Thymus (tissue), 14 donors: ENCODE measurements at places on chromosomes 11 and 22.

DNA sequence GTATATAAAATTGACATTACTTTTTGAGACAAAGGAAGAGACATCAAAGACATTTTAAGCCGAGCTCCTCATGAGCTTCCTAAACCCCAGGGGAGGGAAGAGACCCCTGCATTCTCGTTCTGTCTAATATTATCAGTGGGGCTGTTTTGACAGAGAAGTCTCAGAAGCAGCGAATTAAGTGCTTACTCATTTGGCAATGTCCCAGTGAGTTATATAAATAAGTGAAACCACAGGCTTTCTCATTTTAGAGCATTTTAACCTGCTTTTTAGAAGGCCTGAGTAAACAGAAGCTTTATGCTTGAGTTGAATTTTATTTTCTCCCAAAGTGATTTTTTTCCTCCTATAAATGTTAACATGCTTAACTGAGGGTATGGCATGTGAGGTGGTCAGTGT lies 23.2 kb upstream of the C1QTNF4 start:
- DNase-seq, result no peak

- DNase-seq, result no peak
Measured at GRCh38 chr22:23513133-23513532, 67.0 kb downstream of the IGLL1 start.

DNA sequence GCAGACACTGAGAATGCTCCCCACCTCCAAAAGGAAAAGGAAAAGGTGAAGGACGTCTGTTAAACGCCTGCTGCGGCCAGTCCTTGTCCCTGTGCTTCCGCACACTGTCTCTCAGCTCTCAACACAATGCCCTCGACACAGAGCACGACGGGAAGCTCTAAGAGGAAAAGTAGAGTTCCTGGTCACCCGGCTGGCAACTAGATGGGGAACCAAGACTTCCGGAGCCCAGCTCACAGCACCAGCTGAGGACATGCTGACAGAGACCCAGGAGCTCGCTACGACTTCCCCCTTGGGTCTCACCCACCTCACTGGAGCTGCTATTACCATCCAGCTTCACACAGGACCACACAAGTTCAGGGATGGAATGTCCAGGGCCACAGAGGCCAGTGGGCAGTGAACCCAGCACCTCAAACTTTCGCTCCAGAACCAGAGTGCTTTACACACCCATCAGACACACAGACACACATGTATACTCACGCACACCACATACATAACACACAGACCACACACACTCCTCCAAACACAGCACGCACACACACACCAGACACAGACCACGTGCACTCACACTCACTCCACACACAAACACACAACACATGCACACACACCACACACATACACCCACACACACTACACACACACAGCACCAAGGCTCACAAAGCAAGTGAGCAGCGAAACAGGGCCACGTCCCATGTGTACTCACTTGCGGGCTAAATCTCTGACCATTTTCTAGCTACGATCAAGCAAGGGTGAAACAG lies 9.6 kb downstream of the SULT4A1 start:
- no peak for DNase-seq

DNA sequence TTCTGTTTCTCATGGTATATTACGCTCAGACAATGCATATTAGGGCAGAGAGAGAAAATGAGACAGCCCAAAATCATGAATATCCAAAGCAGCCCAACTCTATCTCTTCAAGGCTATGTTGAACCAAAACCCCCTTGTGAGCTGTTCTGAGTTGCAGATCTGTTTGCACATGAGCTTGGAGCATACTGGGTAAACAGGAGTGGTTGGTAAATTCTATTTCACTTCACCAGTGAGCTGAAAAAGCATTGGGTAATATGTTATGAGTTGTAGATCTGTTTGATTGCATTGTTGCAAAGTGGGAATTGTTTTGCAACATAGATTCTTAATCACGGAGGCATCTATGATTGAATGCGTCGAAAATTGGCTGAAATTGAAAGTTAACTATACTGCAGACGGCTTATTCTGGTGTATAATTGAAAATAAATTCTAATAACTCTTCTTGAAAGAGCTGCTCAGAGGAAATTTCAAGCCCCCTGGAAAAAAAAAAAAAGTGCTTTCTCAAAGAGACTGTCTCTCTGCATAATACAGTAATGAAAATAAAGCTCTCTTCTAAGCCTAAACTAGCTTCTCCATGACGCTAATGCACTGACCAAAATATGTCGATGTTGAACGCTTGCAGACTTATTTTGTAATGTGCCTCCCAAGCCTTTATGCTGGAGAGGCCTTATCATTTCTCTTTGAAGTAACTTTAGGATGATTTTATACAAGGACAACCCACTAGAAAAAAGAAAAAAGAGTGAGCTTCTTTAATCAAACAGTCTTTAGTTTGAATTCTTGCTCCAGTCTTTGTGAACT lies 263.7 kb downstream of the NTM start:
- no peak for DNase-seq

DNA sequence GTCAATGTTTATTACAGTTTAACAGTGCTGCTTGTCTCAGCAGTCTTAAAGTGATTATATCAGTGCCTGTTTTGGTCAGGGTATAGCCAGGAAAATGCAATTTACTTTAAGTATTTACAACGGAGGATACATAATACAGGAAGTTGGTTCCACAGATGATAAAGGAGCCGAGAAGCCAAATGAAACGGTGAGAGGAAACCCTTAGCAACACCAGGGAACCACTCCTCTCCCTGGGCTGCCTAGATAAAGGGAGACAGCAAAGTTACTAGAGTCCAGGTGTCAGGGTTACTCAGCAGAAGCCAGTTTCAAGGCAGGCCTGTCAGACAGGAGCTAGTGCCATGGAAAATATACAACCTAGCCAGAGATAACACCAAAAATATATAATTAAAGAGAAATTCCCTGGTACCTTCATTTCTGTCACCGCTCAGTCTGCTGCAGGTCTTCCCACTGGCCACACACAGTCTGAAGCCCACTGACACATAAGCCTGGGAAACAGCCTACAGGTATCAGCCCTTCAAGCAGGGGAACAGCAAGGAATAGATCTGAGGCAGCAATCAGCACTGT lies 55.5 kb downstream of the FAM76B start:
- no peak for DNase-seq

DNA sequence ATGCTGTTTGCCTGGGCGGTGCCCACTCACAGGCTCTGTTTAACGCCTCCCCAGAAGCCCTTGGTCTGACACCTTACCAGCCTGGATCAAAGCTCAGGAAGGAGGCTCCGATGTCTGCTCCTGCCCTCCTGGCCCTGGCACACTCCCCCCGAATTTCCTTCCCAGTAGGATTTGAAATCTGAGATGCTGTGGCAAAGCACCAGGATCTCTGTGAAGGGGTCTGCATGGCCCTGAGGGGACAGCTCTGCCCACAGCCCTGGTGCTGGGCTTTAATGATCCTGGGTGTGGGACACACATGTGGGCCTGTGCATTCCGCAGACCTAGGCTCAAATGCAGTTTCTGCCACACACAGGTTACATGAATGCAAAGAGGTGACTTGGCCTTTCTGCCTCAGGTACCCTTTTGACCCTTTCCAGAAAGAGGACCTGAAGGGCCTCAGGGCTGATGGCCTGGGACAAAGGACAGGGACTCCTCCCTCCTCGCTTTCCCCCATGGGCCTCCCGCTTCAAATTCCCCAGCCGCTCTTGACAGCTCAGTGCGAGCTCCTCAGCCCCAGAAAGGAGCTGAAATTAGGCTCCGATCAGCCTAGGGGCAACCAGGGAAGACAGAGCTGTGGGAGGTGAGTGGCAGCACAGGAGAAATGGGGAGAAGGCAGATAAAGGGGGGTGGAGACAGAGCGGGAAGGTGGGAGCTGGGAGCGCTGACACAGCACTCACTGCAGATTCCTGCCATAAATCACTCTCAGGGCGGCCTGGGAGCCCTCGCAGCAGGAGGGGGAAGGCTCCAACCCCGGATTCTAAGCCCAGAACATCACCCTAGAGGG lies 41.3 kb downstream of the TRIM29 start:
- DNase-seq, result no peak

GRCh38 chr11:23217072-23217471 lies 356.8 kb upstream of the CCDC179 start:
- DNase-seq, result no peak
